Fibroblast of skin of left quadriceps (primary cell): ENCODE measurements at places on chromosomes 7 and 10.
A peak's percentile ranks its signal among the peaks of the same experiment; 100 is the strongest.

DNA sequence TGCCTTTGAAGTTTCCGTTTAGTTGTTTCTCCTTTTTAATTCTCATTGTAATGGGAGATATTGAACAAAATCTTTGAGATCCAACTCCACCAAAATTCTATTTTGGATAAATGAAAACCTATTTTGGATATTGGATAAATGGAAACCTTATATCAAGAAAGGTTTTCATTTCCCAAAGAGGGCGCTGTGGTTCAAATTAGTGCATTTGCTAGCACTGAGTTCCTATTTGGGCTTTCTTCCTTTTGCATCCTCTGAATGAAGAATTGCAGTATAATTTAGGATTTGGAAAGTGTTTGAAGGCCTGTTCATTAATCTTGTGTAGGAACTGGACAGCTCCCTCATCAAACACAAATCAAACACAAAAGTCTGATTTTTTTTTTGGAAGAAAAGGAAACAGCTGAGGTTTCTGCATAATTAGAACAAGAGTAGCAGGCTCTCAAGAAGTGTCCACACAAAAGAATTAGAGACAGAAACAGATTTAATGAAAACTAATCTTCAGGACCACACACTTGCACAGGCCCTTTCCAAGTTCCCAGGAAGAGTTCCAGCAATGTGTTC lies 80.8 kb upstream of the KLF14 start:
- peak; percentile 19 for DNase-seq

GRCh38 chr10:114404171-114405010 lies at the start of gene AFAP1L2:
Gene AFAP1L2 (minus strand): TSS chr10:114404502. CDS start chr10:114404455, 47 bp downstream.
- no peak for DNase-seq

GRCh38 chr10:80108576-80109239 lies 23.8 kb upstream of the PLAC9 start:
- no peak for DNase-seq

DNA sequence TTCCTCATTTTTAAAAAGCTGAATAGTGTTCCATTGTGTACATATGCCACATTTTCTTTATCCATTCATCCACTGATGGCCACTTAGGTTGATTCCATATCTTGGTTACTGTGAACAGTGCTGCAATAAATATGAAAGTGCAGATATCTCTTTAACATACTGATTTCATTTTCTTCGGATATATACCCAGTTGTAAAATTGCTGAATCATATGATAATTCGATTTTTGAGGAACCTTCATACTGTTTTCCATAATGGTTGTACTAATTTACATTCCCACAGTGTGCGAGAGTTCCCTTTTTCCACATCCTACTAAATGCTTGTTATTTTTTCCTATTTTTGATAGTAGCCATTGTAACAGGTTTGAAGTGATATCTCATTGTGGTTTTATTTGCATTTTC lies 263.2 kb downstream of the STK31 start:
- DNase-seq = no peak

DNA sequence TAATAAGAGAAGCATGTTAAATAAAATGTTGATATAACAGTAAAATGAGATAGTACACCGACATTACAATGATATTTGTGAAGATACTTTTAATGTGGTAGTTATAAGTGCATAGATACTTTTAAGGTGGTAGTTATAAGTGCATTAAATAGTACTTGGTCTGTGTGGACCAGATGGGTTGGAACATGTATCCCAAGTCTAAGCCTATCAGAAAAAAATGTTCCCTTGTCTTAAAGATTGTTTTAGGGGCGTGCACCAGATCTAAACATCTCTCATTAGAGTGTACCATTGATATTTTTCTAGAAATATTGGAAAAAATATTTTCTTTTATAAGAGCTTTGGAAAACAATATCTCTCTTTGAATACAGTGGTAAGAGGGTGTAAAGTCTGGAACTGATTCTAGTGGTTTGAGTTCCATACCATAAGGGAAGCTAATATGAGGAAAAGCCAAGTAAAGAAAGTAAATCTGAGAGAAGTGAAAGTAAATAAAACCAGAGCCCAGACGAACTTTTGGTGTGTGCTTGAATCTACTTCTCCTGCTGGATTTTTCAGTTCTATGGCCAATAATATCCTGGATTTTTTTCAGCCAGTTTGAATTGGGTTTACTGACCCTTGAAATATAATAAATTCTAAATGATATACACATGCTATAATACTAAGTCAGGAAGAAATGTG lies 175.3 kb downstream of the MBL2 start:
- no peak for DNase-seq
